ENCODE measurements at places on chromosomes 4 and X.
A peak's percentile ranks its signal among the peaks of the same experiment; 100 is the strongest.

DNA sequence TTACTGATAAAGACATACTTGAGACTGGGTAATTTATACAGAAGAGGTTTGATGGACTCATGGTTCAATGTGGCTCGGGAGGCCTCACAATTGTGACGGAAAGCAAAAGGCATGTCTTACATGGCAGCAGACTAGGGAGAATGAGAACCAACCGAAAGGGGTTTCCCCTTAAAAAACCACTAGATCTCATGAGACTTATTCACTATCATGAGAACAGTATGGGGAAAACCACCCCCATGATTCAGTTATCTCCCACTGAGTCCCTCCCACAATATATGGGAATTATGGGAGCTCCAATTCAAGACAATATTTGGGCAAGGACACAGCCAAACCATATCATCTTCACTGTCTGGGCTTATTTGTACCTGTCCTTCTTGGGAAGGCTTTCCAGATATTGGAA lies 22.8 kb upstream of the MUC7 start:
- no peak for DNase-seq

DNA sequence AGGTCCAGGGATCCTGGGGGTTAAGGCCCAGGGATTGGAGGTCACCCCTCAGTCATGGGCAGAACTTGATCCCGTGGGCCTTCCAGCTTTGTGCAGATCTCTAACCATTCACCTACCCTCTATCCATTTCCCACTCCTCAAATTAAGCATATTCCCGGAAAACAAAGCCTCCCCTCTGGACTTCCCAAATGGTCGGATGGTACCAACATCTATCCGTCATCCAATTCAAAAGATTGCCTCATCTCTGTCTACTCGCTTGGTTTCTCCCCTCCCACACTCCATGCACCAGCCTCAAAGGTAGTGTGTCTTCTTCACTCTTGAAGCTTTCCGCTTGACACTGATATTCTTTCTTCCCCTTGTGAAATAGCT lies 473 bp upstream of the BCLAF3 start:
- peak; percentile 10 for DNase-seq

DNA sequence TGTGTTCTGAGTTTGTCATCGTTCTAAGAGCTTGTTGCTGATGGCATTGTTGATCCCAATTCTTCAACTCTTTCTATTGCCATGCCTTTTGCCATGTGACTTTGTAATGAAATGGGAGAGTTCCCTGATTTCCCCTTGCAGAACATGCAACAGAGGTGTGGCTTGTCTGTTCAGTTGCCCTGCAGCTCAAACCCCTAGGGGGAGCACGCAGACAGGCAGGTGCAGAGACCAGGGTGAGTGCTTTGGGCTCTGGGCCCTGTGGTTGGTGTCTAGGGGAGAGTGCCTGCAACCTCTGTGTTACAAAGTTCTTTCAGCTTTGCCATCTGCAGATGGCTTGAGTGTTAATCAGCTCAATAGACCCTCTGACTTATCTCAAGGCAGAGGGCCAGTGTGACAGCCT lies 332.7 kb downstream of the MID1IP1 start:
- DNase-seq, result no peak

GRCh38 chr4:126582737-126583136 lies 1050.0 kb upstream of the INTU start:
- no peak for DNase-seq

- DNase-seq, result no peak
Observed at GRCh38 chr4:38162240-38162784, 202.1 kb downstream of the PTTG2 start.

GRCh38 chr4:54731552-54731951 lies 73.8 kb downstream of the KIT start:
- no peak for DNase-seq

DNA sequence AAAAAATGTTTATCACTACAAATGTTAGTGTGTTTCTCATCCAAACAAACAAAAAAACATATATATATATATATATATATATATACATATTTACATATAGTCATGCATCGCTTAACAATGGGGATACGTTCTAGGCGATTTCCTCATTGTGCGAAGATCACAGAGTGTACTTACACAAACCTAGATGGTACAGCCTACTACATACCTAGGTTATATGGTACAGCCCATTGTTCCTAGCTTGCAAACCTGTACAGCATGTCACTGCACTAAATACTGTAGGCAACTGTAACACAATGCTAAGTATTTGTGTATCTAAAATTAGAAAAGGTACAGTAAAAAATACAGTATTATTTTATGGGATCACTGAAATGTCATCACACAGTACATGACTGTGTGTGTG lies 16.4 kb upstream of the TMSB4X start:
- DNase-seq, result no peak

DNA sequence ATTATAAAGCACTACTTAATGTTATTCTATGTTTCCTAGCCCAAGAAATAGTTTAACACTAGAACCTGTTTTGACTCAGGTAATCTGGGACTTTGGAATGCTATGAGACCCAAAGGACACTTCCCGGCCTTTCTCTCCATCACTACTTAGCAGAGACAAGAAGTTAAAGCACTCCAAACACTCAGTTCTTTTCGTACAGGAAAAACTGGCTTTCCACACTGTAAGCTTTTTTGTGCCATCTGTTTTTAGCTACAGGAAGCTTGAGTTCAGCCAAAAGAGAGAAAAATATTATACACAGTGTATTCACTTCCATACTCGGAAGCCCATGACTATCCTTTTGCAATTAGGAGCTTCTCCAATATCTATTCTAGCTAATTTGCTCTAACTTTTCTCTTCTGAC lies 7.9 kb upstream of the FGF13 start:
- DNase-seq, result no peak

DNA sequence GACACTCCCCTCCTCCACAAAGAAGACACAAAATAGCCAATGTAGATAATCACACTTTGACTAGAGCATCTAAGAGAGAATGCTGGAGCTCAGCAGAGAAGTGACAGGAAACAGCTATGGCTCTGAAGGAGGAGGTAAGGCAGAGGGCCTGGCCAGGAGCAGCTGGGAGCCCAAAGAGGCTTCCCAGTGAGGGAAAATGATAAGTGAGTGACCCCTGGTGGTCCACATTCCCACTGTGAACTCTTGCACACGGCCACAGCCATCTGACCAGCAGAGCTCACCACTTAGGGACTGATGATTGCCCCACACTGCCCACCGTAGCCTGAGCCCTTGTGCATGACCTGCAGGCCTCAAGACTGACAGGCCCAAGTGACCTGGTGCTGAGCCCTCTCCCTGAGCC lies 162.7 kb upstream of the GALNTL6 start:
- no peak for DNase-seq

DNA sequence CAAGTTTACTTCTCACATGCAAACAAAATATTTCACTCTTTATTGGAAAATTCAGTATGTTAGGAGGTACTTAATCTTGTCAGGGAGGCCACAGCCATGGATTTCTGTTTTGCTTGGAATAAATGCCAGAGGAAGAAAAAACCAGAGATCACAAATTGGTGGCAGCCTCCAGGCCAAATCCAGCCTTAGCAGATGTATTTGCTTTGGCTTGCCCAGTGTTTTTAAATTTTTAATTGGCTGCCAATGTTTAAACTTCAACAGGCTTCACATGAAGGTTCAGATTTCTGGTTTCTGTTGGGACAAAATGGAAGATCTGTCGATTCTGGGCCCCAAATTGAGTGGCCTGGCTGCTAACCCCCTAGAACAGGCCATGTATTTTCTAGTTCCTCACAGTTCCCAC lies 19.2 kb downstream of the YY2 start:
- no peak for DNase-seq

DNA sequence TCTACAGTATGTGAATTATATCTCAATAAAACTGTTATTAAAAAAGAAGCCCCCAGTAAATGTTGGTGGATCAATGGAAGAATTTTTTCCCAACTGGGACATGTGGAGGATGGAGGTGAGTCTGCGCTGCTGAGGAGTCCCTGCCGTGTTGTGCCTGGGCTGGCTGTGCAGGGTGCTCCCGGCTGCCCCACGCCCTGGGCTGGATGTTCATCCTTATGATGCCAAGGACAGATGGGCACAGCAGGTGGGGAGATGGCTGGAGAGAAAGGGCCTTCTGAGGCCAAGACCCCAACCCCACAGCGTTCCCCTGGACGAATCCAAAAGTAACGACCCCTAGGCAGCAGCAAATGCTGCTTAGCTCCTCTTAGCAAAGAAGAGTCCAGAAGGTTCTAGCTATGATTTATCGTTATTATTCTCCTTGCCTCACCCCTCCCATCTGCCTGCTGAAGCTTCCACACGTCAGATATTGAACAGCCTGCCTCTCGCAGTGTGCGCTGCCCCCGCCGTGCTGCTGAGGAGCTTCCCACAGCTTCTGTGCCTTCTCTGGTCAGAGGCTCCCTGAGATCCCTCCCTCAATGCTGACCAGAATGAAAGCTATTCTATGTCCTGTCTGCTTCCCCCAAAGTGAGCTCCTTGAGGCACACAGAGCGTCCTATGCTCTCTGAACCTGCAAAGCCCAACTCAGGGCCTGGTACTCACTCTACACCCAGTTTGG lies 26.5 kb downstream of the HMX1 start:
- no peak for DNase-seq

DNA sequence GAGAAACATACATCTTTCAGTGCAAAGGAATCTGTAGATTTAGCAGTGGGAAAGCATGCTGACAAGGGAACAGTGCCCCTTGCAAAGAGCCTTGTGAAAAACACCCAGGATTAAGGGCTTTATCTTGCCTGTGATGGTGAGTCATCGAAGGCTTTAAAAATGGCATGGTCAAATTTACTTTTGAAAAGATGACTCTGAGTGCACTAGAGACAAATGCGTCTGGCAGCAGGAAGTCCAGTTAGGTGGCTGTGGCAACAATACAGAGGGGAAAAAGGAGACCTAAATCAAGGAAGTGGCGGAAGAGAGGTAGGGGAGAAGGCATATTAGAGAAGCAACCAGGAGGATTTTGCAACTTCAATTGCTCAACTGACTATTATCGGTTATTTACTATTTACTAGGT lies 472.6 kb upstream of the CPEB2 start:
- DNase-seq, result no peak

DNA sequence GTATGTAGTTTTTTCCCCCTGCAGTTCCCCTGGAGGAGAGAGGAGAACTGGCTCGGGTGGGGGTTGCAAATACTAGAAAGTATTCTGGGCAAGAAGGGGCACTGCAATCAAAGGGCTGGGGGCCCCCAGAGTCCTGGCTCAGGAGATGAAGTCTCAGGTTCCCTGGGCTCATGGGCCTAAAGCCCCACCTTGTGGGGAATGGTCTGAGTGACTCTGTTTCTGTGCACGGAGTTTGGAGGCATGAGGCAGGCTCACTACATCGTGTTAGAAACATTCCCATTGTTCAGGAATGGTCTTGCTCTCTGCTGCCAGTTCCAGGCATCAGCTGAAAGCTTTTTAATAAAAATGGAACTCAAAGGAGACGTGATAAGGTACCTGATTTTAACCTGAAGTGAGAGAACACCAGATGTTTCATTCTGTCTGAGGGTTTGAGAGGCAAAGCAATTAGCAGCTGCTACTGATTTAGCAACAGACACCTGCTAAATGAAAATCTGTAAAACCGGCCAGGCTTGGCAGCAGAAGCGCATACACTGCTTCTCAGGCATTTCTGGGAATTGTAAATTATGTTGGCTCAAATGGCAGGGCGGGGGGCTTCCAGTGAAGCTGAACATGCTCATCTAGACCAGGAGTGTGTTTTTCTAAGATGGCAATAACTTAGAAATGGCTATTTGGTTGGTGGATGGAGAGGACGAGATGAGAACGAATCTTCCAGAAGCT lies 122.7 kb downstream of the TMEM164 start:
- DNase-seq, result no peak

DNA sequence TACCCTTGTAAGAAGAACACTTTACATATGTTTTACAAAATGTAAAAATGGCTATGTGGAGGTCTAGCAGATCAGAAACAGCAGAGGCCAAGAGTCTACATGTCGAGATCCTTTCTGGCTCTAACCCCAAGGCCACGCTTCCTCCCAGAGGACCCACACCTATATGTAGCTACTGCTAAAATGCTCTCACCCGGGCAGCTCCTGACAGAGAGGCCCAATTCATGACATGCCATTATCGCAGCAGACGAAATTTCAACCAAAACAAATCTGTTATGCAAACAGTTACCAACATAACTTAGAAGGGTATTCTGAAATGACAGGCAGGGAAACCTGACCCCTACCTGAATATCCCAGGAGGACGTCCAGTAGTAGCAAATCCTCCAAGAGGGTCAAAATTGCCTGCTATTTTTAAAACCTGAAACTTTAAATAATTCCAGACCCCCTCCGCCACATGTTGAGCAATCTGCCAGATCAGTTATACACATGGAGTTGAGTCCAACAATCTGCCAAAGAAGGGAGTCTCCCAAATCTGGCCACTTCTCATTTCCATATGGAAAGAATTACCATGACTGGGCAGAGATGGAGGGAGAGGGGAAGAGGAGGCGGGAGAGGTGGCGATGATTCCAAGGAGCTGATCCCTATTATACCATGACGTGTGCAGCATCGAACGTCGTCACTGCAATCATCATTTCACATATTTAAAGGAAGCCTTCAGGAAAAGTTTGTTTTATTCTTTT lies 192.9 kb upstream of the TBL1X start:
- no peak for DNase-seq

DNA sequence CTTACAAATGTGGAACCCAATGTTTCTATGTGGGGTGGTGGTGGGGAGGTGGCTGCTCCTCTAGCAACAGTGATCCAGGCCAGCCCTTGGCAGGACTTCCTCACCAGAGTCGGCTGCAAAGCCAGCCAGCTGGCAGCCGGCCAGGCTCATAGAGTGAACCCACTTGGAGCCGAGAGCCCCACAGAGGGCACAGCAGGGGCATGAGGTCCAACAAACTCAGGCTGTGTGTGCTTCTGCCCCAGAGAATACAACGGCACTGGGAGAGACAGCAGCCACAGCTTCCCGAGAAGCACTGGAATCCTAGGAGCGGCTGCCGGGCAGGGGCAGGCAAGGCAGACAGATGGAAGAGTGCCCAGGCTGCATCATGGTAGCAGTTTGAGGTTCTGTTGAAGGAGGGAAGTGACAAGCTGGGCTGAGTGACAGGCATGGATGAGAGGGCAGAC lies 23.5 kb upstream of the SOWAHD start:
- DNase-seq, result no peak

DNA sequence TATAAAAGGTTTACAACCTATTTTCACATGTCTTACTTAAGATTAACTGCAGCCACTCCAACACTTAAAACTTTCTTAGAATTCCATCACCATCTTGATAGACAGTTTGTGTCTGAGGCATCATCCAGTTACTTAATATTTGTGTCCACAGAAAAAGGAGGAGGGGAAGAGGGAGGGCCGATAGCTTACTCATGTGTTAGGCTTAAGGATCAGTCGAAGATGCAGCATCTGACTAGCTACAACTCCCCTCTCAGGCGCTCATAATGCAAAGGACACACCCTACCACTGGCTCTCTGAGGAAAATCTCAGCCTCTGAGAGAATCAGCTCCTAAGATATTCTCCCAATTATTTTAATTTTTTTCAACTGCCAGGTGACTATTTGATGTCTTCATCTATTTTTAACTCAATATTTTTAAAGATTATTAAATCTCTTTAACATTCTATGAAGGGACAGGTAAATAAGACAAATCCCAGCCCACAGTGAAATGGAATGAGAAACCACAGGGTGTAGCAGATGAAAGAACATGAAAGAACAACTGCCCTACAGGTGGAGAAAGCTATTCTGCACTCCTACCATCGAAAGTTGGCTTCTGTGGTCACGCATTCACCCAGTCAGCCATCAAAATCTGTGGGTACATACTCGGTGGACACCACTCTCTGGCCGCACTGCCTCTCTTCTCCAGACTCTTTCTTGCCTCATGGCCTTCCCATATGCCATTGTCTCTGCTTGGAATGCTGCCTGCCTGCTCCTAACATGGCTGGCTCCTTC lies 48.0 kb downstream of the ARAP2 start:
- DNase-seq, result no peak

GRCh38 chr4:8586671-8587468 lies 5.7 kb upstream of the CPZ start:
- DNase-seq, result no peak

GRCh38 chrX:29242856-29243255 lies 655.6 kb downstream of the IL1RAPL1 start:
- DNase-seq, result no peak

Measured in stimulated activated CD4-positive, alpha-beta T cell treated with anti-CD3 and anti-CD28 coated beads, Interleukin-4, amount 100 ng/mL, for 4 hours (primary cell).